ENCODE measurements at places on chromosomes 2 and 18.

DNA sequence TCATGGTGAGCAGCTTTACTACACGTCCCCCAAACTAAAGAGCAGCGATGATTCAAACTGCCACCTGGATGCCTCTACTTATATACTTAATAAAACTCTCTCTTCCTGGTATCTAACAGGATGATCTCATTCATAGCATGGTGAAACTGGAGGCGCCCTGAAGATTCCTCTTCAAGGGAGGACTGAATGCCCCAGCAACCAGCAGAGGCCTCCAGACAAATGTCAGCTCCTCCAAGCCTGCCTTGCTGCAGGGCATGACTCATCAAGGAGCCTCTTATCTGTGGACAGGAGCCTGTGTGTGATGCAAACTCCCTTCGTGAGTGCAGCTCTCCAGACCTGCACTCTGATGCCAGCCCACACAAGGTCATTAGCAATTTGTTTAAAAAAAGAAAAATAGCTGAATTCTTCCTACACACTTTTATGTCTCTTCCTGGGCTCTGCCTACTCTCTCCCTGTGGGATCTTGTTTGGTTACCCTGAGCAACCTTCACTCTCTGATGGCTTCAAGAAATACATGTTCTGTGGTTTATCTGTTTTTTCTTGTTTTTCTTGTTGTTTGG lies 30.2 kb downstream of the LONRF2 start:
- no peak for DNase-seq

DNA sequence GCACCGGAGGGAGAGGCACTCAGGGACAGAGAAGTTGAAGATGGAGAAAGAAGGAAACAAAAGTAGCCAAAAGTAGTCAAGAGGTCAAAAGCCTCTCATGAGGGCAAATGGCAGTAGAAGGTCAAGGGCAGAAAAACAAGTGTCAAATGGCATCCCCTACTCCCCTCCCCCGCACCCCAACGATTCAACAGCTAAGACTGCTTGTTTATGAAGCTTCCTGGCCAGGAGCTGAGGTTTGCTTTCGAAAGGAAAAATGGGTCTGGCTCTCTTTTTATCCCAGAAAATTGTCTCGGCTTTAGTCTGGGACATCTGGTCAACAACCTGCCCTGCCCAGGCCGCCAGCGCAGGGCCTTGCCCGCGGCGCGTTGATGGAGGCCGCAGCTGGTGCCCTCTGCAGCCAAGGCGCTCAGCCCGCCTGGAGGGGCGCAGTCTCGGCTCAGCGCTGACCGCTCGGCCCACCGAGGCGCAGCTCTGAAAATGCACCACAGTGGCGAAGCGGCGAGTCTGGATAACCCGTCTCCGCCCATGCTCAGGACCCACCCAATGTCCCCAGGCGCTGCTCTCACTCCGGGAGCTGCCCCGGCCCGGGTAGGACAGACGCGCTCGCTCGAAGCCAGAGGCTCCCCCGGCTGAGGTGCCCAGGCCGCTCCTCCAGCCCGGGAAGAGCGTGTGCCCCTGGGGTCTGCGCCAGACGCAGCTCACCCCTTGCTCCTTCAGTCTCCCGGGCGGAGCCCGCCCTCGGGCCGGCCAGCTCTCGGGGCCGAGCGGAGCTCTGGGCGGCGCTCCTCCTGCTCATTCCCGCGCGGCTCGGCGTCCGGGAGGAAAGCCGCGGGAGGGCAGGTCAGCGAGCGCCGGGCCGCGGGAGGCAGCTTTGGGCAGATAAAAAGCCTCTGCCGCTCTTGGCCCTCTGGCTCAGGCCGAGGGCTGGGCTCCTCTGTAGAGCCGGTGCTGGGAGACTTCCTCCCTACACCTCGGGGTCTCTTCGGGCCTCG lies 1.8 kb upstream of the TBR1 start:
- peak; percentile 64 for DNase-seq

- DNase-seq: peak; percentile 75
Observed at GRCh38 chr2:23524261-23524706, 139.3 kb downstream of the KLHL29 start.

- no peak for DNase-seq
Observed at GRCh38 chr18:58953627-58954026, 89.0 kb downstream of the ZNF532 start.

DNA sequence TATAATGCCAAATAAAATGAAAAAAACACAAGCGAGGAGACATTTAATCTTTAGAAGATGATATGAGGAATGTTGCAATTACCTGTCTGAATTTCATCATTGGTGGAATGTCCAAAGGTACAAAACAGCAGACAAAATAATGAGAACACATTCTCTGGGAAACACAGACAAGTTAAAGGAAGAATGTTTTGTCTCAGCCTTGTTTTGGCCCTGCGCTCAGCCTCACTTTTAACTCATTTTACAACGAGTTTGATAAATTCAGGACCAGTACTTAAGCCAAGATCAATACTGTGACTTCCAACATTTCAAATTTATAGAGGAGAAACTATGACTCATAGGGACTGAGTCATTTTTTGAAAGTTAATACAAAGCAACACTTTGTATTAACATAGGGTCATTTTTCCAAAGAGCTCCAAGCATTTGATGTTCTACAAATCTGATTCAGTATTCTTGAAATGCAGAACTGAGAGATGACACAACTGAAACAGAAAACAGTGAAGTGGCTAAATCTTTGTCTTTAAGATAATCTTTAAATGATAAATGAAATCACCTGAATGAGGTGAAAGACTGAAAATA lies 833.2 kb upstream of the CHAC2 start:
- DNase-seq: no peak

DNA sequence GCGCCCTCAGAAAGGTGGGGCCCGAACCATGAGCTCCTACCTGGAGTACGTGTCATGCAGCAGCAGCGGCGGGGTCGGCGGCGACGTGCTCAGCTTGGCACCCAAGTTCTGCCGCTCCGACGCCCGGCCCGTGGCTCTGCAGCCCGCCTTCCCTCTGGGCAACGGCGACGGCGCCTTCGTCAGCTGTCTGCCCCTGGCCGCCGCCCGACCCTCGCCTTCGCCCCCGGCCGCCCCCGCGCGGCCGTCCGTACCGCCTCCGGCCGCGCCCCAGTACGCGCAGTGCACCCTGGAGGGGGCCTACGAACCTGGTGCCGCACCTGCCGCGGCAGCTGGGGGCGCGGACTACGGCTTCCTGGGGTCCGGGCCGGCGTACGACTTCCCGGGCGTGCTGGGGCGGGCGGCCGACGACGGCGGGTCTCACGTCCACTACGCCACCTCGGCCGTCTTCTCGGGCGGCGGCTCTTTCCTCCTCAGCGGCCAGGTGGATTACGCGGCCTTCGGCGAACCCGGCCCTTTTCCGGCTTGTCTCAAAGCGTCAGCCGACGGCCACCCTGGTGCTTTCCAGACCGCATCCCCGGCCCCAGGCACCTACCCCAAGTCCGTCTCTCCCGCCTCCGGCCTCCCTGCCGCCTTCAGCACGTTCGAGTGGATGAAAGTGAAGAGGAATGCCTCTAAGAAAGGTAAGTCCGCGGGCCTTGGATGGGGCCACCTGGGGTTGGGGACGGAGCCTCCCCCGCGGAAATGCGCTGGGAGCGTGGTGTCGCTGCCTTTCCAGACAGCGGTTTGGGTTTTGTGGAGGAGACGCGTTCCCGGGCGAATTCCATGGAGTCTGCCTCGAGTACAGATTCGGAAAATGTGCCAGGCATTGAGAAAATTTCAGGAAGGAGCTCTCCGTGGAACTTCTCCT lies 559 bp downstream of the HOXD1 start:
- DNase-seq: peak; percentile 65

- DNase-seq: no peak
Observed at GRCh38 chr18:21265971-21266673, 24.1 kb downstream of the GREB1L start.

GRCh38 chr2:179024445-179024844 lies 25.5 kb downstream of the CCDC141 start:
- no peak for DNase-seq

GRCh38 chr18:11944252-11944651 lies 36.1 kb upstream of the MPPE1 start:
- no peak for DNase-seq

DNA sequence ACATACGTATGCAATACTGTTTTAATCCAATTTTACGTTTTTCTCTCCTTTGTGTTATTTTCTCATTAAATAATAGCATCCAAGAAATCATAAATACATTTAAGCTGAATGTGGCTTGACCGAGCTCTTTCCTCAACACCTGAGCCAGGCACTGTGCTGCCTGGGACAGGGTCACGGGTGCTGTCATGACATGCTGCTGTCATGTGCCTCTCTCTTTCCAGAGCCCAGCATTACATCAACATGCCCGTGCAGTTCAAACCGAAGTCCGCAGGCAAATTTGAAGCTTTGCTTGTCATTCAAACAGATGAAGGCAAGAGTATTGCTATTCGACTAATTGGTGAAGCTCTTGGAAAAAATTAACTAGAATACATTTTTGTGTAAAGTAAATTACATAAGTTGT lies 94.1 kb upstream of the LDLRAD4 start:
- DNase-seq: no peak

DNA sequence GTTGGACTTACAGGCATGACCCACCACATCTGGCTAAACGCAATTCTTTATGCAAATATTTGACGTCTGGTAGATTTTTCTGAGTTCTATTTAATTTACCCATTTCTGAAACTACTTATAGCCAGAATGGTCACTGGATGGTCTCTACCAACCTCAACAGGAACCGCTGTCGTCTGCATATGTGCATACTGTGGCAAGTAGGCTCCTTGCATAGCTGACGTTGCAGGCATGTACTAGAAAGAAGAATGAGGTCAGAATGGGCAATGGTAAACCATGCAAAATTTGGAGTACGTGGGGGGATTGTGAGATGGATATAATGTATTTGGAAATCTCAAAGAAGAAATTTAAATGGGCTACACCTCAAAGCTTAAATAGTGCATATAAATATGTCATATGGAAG lies 77.1 kb upstream of the ITGB6 start:
- no peak for DNase-seq

GRCh38 chr2:11870584-11870983 lies 124.2 kb downstream of the LPIN1 start:
- DNase-seq: no peak

DNA sequence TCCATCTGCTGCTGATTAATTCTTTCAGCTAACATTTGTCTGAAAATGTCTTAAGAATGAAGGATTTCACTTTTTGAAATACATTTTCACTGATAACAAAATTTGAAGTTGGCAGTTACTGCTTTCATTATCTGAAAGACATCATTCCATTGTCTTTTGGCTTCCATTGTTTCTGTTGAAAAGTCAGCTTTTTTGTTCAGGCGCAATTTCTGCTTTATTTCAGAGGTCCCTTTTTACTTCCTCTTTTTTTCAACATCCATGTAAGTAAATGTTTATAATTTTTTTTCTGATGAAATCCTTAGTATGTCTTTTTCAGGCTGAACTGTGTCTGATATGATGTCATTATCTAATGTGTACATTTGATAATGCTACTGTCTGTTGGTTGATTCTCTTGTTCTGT lies 184.2 kb downstream of the RND3 start:
- DNase-seq: no peak

GRCh38 chr2:128315122-128315828 lies 3.4 kb downstream of the HS6ST1 start:
- DNase-seq: no peak

DNA sequence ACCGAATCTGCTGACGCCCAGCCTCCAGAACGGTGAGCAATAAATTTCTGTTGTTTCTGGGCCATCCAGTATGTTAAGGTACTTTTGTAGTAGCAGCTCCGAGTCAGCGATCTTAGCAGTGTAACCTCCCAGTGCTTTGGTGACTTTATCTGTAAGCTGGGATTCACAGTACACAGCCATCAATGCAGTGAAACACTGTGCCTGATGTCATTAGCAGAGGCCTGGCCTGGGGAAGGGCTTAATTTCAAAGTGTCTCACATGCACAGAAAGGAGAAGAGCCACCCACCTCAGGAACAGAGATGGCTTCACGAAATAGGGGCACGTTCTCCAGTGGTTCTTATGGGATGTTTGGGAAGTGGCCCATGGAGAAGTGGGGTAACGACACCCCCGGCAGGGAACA lies 281.2 kb downstream of the PHLPP1 start:
- no peak for DNase-seq

GRCh38 chr2:64491426-64491825 lies 32.7 kb upstream of the AFTPH start:
- no peak for DNase-seq

GRCh38 chr2:20190876-20191713 lies 33.8 kb downstream of the SDC1 start:
- DNase-seq: no peak

DNA sequence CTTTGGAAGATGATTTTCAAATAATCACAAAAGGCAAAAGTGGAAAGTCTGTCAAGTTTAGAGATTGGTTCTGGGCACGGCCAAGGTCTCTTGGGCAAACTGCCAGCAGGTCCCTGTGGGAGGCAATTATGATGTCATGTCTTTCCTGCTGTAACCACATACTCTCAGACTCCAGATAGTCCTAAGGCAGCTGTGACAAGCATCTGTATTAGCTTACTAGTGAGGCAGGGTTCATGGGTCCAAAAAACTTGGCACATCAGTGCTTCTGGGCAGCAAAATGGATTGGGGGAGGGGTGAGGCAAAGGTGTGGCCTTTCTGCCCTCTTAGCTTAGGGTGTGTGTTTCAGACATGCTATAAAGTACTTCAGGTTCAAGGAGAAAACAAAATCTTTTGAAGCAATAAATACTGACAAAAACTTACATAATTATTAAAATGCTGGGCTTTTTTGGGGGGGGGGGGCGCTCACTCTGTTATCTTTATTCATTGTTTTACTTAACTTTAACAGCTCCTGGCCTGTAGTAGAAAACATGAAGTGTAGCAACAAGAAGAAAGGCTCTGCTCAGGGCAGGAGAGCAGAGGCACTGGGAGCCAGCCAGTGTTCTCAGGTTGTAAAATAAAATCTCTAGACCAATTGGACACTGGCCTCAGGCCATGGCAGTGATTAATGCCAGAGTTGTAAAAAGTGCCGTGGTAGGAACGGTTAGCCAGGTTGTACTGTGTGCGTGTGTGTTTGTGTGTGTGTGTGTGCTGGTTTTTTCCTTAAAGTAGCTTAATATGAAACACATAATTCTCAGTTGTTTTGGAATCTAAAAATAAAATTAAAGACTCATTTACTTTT lies 14.3 kb upstream of the TANC1 start:
- DNase-seq: peak; percentile 86

- no peak for DNase-seq
Observed at GRCh38 chr2:140550821-140551220, 1580.0 kb downstream of the LRP1B start.

- DNase-seq: no peak
Observed at GRCh38 chr2:126431136-126431535, 224.8 kb upstream of the GYPC start.

- no peak for DNase-seq
Observed at GRCh38 chr18:48219810-48220499, 189.2 kb downstream of the ZBTB7C start.

- no peak for DNase-seq
Observed at GRCh38 chr18:26875040-26875654, 9.6 kb upstream of the AQP4 start.

GRCh38 chr2:16281451-16282335 lies 341.3 kb downstream of the MYCN start:
- DNase-seq: no peak

- no peak for DNase-seq
Observed at GRCh38 chr2:36389577-36389976, 34.0 kb downstream of the CRIM1 start.
